ENCODE measurements at places on chromosomes 13 and 19.

DNA sequence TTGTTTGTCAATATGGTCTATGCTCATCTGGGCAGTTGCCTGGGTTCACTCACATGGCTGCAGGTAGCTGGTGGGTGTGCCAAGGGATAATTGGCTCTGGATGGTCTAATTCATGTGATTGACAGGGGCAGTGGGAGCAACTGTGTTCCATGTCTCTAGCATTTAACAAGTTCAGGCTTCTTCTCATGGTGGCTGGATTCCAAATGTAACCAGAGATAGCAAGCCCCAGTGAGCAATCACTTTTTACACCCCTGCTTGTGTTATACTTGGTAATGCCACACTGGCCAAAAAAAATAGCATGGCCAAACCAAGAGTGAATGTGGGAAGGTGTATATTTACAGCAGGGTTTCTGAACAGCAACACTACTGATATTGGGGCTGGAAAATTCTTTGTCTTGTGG is 89.6 kb upstream of the TNFSF11 start:
- DNase-seq = no peak

DNA sequence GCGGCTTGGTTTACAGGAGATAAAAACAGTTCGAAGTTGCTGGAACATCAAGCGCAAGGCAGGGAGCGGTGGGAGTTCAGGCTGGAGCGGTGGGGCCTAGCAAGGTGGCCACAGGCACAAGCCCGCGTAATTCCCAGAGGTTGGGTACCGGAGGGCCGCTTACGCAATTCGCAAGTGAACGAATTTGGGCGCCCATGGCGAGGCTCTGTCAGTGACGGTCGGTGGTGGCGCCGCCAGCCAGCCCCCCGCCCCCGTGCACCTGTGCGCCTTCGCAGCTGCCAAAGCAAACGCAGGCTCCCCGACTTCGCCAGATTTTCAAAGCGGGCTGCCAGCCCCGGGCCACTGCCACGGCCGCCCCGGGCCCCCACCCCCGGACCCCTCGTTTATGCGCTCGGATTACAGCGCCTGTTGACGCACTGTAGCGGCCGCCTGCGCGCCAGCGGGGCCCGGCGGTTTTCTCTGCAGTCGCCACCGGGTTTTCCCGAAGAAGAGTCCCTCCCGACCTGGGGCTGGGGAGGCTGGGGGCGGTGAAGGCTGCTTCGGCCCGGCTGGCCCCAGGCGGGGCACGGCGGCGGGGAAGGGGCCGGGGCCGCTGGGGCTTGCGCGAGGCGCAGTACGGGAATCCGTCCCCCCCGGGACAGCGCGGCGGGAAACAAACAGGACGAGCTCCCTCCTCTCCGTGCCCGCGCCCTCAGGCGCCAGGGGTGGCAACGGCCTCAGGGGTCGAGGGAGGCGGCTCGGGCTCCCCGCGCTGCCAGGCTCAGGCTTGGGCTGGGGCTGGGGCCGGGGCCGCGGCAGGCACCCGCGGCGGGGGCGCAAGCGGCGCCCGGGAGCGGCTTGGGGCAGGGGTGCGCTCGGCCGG is 709 bp downstream of the N4BP2L1 start:
- DNase-seq = peak; percentile 42

GRCh38 chr19:45405435-45406225 is 761 bp upstream of the PPP1R13L start:
- peak; percentile 90 for DNase-seq

GRCh38 chr13:110397436-110398115 is 90.5 kb downstream of the COL4A2 start:
- no peak for DNase-seq

GRCh38 chr13:40159736-40160135 is 504.3 kb downstream of the COG6 start:
- DNase-seq = no peak

DNA sequence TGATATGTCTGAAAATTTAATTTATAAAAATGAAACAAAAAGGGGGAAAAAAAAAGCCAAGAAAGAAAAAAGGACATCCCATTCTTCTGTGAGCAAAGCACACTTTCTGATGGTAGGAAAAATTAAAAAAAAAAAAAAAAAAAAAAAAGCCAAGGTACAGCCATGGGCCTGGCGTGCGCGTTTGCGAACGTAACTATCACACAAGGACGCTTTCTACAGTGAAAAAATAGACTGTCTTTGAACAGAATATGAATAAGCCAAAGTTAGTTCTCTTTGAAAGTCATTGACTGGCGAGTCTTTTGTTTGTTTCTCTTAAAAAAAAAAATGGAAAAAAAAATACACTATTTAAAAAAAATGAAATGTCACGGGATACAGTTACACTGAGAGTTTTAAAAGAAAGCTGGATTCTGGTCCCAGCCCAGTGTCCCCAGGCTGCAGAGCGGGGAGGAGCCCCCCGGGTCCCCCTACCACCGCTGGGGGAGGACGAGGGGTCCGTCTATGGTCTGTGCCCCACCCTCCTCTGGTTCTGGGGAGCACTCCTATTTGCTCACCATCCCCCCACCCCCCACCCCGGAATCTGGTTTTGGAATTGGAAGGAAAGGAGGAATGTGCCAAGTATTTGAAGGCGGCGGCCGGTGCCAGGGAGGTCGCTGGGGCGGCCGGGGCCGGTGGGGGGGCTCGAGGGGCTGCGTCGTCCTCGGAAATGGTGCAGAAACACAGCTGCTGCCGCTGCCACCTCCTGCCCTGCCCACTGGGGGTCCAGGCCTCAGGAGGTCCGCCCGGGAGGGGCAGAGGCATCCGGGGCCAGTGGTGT is 134.5 kb downstream of the PTPRS start:
- DNase-seq = no peak

GRCh38 chr19:48006762-48007161 is 12.3 kb downstream of the ELSPBP1 start:
- DNase-seq = no peak

DNA sequence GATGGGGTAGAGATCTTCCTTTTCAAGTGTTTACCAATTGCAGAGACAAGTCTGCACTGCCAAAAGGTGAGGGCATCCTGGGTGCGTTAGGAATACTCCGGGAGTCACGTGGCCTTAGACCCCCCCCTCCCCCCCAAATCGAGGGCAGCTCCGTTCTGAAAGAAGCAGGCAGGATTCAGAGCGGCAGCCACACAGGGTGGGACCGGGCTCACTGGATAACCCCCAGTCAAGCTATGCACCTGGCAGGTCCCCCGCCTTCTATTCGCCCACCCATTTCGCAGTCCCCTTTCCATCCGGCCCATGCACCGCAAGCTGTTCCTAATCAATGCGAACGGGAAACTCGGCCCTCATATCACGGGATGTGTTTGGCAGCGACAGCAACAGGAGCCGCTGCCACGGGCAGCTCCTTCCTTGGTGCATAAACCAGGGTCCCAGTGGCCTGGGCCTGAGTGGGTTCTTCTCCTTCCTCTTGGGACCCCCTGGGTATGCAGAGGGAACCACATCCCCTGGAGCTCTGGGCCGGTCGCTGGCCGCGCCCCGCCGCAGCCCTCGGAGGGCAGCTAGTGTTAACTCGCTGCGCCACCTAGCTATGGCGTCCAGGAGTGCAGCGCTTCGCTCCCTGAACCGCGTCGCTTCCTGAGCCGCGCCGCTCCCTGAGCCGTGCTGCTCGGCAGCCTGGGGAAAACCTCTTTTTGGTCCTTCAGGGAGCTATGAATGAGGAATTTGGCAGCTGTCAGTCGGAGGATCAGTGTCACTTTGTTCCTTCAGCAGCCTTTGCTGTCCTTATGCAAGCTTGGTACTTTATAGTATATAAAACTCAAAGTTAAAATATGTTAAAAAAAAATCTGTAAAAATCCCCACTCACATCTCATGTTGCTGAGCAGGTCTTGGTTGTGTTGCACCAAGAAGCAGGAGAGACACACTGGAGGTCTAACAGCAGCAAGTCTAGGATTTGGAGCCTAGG is 41.4 kb downstream of the LYL1 start:
- peak; percentile 89 for DNase-seq

- peak; percentile 63 for DNase-seq
Observed at GRCh38 chr19:5321851-5322681, 18.5 kb downstream of the PTPRS start.

DNA sequence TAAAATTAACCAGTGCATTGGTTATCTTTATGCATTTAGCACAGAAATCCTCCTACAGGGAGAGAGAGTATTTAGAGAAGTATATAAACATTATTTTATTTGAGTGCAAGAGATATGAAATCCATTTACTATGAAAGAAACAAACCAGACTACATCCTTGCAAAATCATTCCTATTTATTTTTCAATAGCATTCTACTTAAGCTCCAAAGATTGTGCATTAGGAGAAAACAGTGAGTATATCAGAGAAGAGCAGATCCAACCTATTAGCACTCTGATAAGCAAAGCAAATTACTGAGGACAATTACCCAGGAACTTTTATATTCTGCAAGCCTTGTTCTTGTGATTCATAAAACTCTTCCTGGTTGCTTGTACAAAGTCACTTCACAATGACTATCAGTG is 256.1 kb downstream of the FGF14 start:
- no peak for DNase-seq

- no peak for DNase-seq
Observed at GRCh38 chr13:48783181-48783630, 129.5 kb downstream of the CYSLTR2 start.
